Aortic smooth muscle cell (primary cell): ENCODE measurements at places on chromosomes 7 and 10. TPM values are rescaled to one million over a fixed set of nuclear protein-coding genes. Genes with fewer than 3 reads are reported as not detected.

The CCL26 gene
- total RNA-seq = 1.5 TPM in 1 of 2 replicates, not detected in the other

The PYROXD2 gene
- 17.3 and 31.8 TPM in 2 replicates for total RNA-seq

The CALHM3 gene
- not detected in 2 replicates for total RNA-seq

The CTTNBP2 gene
- 1.5 and 1.9 TPM in 2 replicates for total RNA-seq

The ADAM22 gene
- total RNA-seq = 0.40 and 0.50 TPM in 2 replicates

The UCMA gene
- not detected in 2 replicates for total RNA-seq

The DRGX gene
- total RNA-seq = not detected in 2 replicates

The TNKS2 gene
- total RNA-seq = 54.0 and 58.3 TPM in 2 replicates

The WNT2 gene
- not detected in 2 replicates for total RNA-seq

The CALML3 gene
- total RNA-seq = not detected in 2 replicates
